Esophagus muscularis mucosa (tissue), 4 donors: ENCODE measurements at places on chromosomes 11 and 22. TPM values are rescaled to one million over a fixed set of nuclear protein-coding genes. Genes with fewer than 3 reads are reported as not detected.

Gene DGAT2
- 6.5 TPM for total RNA-seq

Gene ELF5
- total RNA-seq, result not detected

GRCh38 chr11:19711911-19712280, 741 bp upstream of the NAV2 start:
- no peak for DNase-seq

Gene MS4A15
- 0.40 TPM for total RNA-seq

DNA sequence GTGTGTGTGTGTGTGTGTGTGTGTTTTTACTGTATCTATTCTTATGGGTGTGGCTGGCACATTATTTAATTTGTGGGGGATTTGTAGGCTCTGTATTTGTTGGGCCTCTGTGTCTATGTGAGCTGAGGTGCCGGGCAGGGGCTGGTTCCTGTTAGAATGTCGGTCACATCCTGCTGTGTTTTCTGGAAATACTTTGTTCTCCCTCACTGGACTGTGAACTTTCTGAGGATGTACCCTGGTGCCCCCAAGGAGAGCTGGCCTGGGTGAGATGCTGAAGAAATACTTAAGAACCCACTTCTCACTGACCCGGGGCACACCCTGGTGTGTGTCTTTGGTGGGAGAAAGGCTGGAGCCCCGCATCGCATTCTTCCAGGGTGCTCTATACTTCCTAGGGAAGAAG, 28.6 kb downstream of the KIAA1671 start:
- DNase-seq, result no peak

- DNase-seq, result no peak
Observed at GRCh38 chr11:125223901-125224361, 59.4 kb downstream of the PKNOX2 start.

DNA sequence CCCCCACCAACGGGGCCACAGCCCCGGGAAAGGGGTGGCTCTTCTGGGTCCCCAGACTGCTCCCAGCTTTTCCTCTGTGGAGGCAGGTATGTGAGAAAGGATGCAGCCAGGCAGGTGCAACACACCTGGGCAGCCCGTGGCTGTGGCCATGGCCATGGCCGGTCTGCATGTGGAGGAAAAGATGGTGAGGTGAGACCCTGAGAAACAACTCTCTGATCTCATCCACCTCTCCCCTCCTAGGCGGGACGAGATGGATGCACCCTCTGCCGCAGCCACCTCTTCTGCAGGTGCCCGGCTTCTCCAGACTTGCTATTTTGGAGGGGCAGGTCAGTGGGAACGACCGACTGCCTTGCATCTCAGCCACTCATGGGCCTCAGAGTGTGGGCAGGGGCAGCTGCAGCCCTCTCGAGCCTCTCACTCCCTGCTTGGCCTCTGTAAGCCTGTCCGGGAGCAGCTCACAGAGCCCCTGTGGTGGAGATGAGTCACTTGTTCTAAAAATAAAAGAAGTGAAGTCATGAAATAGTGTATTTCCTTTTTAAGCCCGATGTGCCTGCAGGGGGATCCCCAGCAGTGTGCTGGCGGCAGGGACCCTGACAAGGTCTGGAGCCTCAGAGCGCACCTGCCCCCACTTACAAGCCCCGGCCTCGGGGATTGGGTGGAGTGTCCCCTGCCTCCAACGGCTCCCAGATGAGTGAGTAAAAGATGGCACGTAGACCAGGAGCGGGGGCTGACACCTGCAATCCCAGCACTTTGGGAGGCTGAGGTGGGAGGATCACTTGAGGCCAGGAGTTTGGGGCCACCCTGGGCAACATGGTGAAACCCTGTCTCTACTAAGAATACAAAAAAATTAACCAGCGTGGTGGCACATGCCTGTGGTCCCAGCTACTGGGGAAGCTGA, 10.7 kb downstream of the SMIM38 start:
- DNase-seq, result no peak

- DNase-seq, result no peak
Observed at GRCh38 chr11:58762284-58763119, 30.8 kb upstream of the GLYAT start.

DNA sequence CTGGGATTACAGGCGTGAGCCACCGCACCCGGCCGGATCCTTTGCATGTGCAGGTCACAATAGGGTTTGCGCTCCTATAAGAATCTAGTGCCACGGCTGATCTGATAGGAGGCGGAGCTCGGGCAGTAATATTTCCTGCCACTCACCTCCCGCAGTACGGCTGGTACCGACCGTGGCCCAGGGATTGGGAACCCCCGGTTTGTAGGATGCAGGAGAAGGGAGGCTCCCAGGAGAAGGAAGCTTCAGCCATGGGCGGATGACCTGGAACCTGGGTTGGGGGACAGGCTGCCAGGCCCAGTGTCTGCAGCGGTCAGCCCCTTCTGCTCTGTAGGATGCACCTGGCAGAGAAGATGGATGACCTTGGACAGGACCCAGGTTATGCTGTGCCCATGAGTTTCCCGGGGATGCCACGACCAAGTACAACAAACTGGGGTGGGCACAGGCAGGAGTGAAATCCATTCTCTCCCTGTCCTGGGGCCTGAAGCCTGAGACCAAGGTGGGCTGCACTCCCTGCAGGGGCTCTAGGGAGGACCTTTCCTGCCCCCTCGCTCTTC, 818.9 kb downstream of the BRD1 start:
- peak; percentile 89 for DNase-seq

DNA sequence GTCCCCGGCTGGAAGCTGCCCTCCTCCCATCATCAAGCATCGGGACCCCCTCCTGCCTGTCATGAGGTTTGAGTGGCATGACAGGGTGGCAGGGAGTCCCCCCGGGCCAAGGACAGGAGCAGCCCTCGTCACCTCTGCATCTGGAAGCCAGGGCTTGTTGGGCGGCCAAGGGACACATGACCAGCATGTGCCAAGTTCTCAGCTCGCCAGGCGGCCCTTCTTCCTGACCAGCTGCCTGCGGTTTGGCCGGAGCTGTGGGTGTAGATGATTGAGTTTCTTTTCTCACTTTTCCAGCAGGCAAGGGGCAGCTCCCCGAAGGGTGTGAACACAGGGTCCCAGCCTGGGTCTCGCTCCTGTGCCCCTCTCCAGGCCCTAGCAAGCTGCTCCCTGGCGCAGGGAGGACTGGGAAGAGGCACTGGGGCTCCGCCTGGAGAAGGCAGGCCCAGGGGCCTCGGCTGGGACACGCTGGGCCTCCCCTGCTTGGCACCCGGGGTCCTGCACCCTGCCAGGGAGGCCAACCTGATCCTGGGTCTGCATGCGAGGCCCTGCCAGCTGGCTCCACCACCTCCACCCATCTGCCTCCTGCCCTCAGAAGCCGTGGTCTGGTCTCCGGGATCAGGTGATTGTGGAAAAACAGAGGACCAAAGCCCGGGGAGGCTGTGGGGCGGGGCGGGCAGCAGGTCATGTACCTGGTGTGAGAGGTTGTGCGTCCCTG, 13.4 kb downstream of the ARHGAP8 start:
- no peak for DNase-seq

GRCh38 chr11:21421711-21422329, 752.4 kb downstream of the NELL1 start:
- no peak for DNase-seq

GRCh38 chr22:45008186-45008681, 1.6 kb downstream of the PHF21B start:
- no peak for DNase-seq

DNA sequence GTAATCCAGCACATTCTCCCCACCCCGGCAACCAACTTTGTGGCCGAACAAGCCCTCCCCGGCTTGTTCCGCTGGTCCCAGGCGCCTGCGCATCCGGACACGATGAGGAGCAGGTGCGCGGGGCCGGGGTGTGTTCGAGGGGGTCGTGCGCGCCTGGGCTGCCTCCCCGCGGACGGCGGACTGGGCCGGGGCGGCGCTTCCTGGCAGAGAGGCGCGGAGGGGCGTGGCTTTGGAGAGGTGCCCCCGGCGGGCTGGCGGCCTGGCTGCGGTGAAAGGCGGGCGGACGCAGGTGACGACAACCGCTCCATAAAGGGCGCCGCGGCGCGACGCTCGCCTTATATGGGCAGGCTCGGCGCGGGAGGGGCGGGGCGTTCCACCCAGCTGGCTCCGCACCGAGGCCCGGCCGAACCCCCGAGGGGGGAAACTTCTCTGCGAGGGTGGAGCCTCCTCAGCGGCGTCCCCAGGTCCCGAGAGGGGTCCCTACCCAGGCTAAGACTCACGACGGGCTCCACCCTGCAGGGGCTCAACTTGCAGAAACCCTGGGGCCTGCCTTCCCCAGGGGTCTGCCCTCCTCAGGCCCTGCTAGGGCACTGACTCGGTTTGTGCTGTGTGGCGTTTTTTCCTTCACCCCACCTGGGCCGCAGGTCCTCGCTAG, 26.4 kb downstream of the TXN2 start:
- DNase-seq, result peak; percentile 97

DNA sequence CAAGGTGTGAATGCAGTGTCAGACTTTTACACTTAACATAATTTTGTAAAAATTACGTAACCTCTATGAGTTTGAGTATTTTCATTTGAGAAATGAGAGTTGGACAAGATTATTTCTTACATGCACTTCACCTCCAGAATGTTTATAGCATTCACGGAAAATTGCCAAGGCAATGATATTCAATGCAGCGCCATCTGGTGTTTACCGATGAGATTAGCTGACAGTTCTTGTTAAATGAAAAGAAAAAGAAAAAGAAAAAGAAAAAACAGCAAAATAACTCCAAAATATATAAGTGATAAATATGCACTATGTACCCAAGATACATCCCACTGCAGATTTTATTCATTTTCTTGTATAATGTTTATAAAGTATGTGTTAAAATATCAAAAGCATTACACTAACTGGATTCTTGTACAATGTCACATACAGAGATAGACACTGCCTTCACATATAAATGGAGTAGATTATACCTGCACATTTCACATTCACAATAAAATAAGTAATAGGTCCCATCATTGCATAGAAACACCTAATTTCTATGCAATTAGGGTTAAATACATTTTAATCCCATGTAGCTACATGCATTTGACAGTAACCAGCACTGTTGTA, 976.3 kb upstream of the FAT3 start:
- DNase-seq, result no peak

GRCh38 chr11:105589346-105589745, 20.5 kb upstream of the GRIA4 start:
- no peak for DNase-seq

GRCh38 chr11:15985127-15985859, 371.1 kb downstream of the SOX6 start:
- DNase-seq, result no peak

DNA sequence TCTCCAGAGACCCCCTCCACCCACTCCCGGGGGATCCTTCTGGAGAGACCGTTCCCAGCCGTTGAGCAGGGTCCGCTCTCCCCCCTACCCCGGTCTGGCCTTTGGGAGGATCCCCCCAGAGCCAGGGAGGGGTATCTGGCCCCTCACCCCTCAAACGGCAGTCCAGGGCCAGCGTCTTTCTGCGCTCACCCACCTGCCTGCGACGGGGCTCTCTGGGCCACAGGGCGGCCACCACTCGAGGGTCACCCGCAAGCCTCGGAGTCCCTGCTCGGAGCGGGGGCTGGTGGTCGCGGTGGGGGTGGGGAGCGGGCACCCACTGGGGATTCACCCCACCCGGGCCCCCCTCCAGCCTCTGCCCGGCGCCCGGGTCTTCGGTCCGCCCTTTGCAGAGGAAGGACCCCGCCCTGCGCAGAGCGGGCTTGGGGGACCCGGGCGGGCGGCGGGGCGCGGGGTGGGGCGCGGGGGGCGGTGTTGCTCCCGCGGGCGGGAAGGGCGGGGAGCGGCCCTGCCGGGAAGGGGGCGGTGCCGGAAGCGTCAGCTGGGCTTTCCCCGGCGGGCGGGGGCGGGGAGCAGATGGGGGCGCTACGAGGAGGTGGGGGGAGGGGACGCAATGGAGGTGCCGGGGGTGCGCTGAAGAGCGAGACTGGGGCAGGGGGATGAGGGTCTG, 16.6 kb downstream of the CRELD2 start:
- peak; percentile 94 for DNase-seq

- no peak for DNase-seq
Observed at GRCh38 chr11:56885177-56885576, 103.5 kb upstream of the OR5AK2 start.

DNA sequence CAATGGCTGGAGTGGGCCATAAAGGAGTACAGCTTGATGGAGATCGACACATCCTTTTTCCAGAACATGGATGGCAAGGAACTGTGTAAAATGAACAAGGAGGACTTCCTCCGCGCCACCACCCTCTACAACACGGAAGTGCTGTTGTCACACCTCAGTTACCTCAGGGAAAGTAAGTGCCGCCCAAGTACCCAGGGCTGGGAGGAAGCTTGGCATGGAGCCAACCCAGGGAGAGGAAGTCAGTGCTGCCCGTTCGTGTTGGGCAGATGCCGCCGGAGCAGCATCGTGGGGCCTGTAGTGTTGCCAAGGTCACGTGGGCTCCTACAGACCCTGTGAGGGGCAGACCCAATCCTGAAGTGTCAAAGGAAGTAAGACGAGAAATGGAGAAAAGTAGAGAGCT, 78.9 kb downstream of the FLI1 start:
- DNase-seq, result no peak

Gene DAGLA
- 4.9 TPM for total RNA-seq

DNA sequence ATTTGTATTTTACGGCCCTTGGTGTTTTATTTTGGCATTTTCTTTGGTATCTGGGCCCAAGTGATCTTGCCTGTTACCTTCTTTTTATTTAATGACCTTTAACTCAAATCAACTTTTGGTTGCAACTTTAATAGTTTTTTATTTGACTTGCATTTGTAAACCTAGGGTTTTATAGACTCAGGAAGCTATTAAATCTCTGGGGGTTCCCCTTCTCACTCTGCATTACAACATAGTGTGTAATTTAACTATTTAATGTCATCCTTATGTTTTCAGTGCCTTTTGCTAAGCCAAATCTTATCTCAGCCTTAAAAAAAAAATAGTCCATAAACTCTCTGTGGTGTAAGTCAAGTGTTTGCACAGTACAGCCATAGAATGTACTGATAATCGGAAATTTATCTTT, 3.4 kb downstream of the FJX1 start:
- DNase-seq, result no peak

DNA sequence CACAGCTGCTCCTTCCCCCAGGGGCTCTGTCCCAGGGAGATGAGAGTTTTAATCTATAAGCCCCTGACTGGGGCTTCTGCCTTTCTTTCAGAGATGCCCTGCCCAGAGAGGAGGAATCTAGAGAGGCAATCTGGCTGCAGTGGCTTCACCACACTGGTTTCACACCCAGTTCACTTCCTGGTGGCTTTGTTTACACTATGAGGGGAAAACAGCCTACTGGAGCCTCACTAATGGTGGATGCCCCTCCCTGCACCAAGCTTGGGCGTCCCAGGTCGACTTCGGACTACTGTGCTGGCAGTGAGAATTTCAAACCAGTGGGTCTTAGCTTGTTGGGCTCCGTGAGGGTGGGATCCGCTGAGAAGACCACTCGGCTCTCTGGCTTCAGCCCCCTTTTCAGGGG, 21.5 kb upstream of the MMP1 start:
- DNase-seq, result no peak

Gene RIC3
- 19.9 TPM for total RNA-seq

Gene GGTLC3
- total RNA-seq, result not detected

Gene LRRC55
- total RNA-seq, result 0.39 TPM

Gene NAALAD2
- total RNA-seq, result 1.2 TPM

- no peak for DNase-seq
Observed at GRCh38 chr11:59766542-59767224, 11.5 kb downstream of the STX3 start.

GRCh38 chr11:121249039-121249663, 43.4 kb upstream of the SC5D start:
- DNase-seq, result no peak

Gene PNPLA5
- not detected for total RNA-seq

- DNase-seq, result no peak
Observed at GRCh38 chr11:130179396-130180306, 20.1 kb downstream of the ST14 start.

GRCh38 chr11:12749442-12749841, 75.2 kb downstream of the TEAD1 start:
- DNase-seq, result no peak

Gene FAM111B
- 0.13 TPM for total RNA-seq

Gene B3GAT1
- 0.13 TPM for total RNA-seq

GRCh38 chr11:130606178-130606577, 157.7 kb downstream of the ADAMTS15 start:
- no peak for DNase-seq
